ENCODE measurements at places on chromosomes 2 and 18. TPM values are rescaled to one million over a fixed set of nuclear protein-coding genes. Genes with fewer than 3 reads are reported as not detected.

Gene ALPP
- not detected for total RNA-seq

- DNase-seq: no peak
Observed at GRCh38 chr2:167480232-167480985, 592.1 kb downstream of the XIRP2 start.

DNA sequence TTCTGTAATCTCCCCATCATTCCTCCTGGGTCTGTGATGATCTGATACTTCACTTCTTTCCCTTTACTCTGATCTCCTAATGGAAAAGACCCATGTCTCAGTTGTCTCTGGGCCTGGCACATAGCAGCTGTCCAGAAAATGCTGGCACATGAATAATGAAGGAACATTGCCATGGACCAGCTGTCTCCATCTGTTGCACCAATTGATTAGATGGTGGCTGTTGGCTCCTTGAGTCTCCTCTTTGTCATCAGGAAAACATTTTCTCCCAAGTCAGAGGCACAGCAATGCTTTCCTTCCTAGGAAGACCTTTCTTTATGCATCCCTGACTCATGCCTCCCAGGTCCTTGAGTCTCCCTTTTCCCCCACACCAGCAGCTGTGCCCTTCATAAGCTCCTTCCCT is 286.2 kb upstream of the CXCR4 start:
- DNase-seq: no peak

Gene ERFE
- not detected for total RNA-seq

Gene KCNS3
- total RNA-seq: 30.2 TPM

GRCh38 chr2:127330753-127331152 is 36.8 kb upstream of the ERCC3 start:
- no peak for DNase-seq

Gene SH2D6
- not detected for total RNA-seq

Gene IL36B
- not detected for total RNA-seq

DNA sequence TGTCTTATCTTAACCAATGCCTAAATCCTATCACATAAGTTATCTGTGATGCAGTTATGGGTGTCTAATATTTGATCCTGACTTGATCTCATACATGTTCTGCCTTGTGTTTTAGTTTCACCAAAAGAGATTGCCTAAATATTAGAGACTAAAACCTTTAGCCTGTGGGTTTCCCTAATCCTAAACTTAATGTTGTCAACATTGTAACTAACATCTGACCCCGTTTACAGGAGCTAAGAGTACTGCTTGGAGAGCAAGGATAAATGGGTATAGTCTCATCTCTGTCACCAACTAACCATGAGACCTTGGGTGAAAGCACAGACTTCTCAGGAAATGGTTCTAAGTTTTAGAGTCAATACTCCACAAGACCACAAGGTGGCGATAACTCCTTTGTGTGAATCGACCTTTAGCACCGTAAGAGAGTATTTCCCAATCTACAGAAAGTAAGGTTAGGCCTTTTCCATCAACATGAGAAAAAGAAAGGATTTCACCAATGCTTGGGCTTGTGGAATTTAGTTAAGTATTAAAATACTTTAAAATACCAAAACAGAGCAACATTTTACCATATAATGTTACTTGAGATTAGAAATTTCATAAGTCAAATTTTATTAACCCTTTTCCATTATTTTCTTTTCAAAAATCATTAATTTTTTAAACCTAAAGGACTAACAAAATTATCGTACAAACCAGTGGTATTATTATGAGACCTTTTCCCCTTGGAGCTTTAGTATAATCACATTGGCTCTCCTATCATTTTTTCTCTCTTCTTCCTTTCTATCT is 60.5 kb downstream of the G6PC2 start:
- no peak for DNase-seq

DNA sequence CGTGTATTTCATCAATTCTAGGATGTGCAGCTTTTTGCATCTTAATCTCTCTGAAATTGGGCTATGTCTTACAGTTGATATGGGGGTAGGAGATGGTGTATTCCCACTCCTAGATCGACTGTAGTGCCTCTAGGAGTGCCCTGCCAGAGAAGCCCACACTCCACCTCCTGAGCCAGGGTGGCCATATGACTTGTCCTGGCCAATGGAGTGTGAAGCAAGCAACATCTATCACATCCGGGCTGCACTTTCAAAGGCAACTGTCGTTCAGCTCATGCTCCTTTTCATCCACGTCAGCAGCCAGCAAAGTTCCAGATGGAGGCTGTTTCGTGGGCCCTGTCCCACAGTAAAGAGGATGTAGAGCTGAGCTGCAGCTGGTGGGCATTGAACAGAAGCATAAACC is 149.4 kb upstream of the SLC1A4 start:
- DNase-seq: no peak

DNA sequence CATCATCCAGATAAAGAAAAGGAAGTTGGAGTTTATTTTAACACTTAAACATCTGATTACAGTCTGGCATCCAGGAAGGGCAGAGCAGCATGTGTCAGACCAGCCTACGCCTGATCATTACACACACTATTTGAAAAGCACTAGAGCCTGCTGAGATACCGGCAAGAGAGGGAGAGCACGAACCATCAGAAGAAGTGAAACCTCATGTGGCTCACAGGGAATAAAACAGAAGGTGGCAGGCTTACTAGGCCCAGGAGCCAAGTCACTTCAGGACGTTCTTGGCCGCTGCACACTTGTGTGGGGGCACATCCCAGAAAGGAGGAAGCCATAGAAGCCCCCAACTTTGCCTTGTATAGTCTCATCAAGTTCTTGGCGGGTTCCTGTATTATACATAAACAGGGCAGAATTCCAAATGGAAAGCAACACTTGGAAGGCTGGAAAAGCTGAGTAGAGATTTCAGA is 105.5 kb downstream of the UGGT1 start:
- peak; percentile 68 for DNase-seq

DNA sequence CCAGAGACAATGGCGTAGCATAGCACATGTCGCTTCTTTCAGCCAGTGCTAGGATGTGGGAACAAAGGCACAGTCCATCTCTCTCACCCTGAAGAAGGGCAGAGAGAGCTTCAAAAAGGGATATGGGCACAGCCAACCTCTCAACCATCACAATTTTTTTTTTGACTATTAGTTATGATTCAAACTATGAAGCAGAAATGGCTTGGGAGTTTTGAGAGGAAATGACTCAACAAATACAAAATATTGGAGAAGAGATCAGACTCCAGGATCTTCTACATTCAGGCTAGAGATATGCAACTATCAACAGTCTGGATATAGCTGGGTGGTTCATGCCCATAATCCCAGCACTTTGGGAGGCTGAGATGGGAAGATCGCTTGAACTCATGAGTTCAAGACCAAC is 109.1 kb downstream of the MCFD2 start:
- no peak for DNase-seq

- DNase-seq: no peak
Observed at GRCh38 chr2:159462201-159462785, 154.1 kb downstream of the BAZ2B start.

GRCh38 chr2:212124598-212124997 is 414.0 kb downstream of the ERBB4 start:
- no peak for DNase-seq

- DNase-seq: no peak
Observed at GRCh38 chr2:21194147-21194546, 70.4 kb downstream of the TDRD15 start.

DNA sequence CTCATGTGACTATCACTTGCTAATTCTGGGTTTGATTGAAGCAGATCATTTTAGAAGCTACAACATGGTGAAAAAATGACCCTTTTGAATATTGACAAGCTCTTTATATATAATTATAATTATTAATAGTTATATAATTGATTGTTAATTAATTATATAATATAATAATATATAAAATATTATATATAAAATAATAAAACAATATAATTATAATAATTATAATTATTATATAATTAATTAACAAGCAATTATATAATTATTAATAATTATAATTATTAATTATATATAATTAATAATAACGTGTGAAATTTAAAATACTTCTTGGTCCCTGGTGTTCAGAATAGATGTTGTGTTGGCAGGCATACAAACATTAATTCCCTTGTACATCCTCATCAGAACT is 404.1 kb upstream of the CDH19 start:
- DNase-seq: no peak

DNA sequence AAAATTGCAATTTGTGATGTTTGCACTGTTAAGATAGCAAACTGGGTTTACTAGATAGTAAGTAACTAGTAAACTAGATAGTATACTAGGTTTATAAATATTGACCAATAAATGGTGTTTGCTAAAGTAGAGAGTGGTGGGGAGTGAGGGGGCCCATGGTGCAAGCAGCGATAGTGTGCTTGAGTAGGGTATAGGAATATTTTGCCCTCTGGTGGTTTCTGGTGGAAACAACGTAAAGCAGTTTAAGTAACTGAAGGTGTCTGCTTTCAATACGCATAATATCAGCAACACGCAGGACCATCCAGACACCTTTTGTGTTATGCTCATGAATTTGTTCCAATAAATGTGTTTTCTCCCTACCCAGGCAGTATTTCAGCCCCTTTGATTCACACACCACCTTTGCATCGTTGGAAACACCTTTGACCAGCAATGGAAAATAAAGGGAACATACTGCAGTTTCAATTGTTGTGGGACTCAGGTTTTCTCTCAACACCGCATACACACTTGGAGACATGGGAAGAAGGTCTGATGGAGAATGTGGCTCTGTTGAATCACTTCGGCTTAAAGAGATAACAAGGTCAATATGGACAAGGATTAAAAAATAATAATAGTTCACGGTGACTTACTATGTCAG is 16.7 kb upstream of the STAT1 start:
- no peak for DNase-seq

DNA sequence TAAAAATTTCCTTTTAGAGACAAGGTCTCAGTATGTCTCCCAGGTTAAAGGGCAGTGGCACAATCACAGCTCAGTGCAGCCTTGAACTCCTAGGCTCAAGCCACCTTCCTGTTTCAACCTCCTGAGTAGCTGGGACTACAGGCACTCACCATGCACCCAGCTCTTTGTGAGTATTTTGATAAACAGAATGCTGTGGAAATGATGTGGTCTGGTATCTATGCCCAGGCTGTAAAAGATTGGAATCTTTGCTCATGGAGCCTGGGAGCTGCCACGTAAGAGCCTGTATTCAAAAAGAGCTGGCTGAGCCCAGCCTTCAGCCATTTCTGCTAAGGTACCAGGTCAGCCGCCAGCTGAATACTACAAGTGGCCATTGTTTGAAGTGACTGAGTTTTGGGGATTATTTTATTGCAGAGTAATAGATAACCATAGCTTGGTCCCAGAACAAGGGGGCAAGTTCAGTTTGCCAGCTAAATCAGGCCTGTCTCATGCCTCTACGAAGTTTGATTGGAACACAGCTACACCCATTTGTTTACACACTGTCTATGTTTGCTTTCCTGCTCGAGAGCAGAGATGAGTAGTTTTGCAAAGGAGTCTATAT is 21.3 kb upstream of the ARL5A start:
- DNase-seq: no peak

Gene MATN3
- total RNA-seq: 0.82 TPM

Gene RFX8
- 0.83 TPM for total RNA-seq

- DNase-seq: no peak
Observed at GRCh38 chr2:54999182-54999581, 51.1 kb downstream of the RTN4 start.

- no peak for DNase-seq
Observed at GRCh38 chr18:44685296-44685695, 4.6 kb downstream of the SETBP1 start.

- no peak for DNase-seq
Observed at GRCh38 chr2:123693836-123694235, 331.3 kb upstream of the CNTNAP5 start.

GRCh38 chr2:36511858-36512603 is 85.9 kb downstream of the FEZ2 start:
- DNase-seq: no peak

DNA sequence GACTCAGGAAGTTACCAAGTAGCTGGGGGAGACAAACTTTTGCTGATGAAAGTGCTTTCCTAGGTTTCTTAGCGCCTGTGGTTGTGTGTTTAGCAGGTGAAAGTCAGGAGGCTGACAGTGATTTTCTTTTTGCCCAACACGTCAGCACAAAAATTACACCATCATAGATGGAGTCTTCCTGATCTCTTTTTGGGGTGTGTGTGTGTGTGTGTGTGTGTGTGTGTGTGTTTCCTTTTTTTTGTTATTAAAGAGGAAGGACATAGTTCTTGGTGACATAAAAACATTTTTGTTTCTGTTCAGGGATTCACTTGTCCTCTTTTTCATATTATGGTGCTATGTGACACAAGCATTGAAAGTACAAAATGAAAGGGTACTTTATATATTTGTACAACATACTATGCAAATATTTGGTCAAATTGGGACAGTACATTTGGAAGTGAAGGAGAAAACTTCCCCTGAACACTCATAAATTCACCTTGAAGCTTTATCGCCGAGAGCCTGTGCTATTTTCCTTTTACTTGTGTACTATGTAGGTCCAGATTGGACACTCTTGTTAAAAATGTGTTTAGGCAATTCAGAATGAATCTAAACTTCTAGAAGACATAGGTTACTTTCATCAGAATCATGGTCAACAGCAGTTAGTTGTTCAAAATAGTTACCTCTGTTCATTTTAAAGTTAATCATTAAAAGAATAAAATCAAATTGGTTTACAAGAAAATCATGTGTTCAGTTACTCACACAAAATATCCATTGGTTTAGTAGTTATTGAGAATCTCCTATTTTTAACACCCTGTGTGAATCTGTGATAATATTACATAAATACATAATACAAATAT is 491.9 kb downstream of the IRS1 start:
- no peak for DNase-seq

GRCh38 chr2:68125821-68126220 is 31.9 kb upstream of the PNO1 start:
- no peak for DNase-seq

DNA sequence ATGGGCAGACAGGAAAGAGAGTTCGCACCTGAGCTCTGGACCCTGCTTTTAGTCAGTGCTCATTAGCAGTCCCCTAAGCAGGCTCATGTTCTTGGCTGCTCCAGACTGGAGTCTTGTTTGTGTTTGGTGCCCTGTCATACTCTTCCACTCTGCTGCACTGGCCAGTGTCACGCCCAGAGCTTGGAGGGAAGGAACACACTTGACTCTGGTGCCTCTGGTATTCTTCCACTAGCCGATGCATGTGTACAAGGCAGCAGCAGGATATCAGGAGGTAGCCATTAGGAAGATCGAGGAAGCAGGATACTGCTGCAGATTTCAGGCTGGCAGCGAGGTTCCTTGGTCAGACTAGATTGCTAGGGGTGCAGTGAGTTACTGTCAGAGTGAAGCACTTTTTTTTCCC is 81.4 kb upstream of the B3GNT2 start:
- DNase-seq: peak; percentile 64

GRCh38 chr2:216880509-216881184 is 20.8 kb upstream of the TNP1 start:
- no peak for DNase-seq

DNA sequence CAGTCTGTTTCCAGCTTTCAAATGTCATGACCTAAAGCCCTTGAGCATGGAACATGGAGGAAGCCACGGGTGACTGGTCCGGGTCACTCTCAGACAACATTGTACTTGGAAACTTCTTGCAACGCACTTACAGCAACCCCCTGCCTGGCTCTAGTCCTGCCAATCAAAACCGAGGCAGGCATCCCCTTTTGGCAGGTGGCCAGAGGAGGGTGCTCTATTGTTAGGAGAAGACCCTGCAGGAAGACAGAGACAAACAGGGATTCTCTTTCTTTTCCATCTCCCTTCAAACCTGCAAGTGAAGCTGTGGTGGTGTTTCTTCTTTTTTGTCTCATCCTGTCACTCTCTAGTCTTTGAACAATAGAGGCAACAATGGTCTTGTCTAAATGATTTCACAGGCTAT is 667.2 kb downstream of the ZEB2 start:
- no peak for DNase-seq

Gene NETO1
- not detected for total RNA-seq
